Upper lobe of left lung (tissue), 6 donors: ENCODE measurements at places on chromosomes 7 and 10. TPM values are rescaled to one million over a fixed set of nuclear protein-coding genes. Genes with fewer than 3 reads are reported as not detected.

- DNase-seq = no peak
Measured at GRCh38 chr10:93710333-93710909, 8.0 kb upstream of the FRA10AC1 start.

DNA sequence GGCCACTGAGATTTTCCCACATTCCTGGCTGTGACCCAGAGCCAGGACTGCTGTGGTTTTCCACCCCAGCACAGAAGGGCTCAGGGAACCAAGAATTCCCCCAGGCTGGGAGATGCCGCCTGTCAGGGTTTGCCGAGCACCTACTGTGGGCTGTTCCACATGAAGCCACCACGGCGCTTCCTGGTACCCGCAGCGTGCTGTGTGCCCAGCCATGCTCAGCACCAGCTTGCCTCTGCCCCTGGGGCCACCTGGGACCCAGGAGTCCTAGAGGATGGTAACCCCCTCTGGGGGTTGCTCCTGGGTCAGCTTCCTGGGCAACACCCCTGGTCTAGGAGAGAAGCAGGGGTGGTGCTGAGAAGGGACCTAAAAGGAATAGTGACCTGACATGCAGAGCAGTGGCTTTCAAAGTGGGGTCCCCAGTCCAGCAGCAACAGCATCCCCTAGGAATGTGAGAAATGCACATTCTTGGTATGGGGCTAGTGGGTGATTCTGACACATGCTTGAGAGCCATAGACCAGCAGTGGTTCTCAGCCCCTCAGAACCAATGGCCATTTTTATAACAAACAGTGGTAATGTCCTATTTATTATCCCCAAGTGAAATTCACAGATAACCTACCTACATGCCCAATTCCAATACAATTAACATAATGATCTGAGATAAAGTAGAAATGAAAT, 53.4 kb downstream of the TSPAN15 start:
- DNase-seq = no peak

DNA sequence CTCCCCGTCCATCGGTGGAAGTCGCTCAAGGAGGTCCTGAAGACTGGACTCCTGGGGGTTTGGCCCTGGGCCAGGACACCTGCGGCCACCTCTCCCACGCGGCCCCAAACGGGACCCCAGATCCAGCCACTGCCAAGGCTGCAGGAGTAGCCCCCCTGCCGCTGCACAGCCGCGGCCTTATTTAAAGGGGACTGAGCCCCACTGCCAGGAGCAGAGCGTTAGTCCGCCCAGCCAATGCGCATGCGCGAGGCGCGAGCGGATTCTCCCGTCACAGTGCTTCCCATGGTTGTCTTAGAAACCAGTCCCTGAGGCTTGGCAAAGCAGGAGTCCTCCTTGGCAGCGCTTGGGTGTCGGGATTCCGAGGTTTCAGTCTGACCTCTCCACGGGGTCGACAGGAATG, 320.0 kb downstream of the ZNF716 start:
- DNase-seq = peak; percentile 74

- DNase-seq = no peak
Measured at GRCh38 chr10:127527891-127528290, 21.2 kb upstream of the NPS start.

DNA sequence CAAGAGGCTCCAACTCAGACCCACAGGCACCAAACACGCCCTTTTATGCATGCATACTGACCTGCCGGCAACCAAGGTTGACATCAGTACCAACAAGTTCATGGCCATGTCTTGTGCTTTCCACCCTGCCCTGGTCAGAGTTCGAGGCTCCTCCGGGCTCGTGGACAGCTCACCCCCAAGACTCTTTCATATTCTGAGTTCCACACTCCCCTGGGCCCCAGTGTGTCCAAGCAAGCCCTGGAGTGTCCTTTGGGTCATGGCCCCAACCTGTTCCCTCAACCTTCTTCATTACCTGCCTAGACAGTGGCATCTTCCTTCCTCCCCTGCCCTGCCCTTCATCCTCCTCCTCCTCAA, 40.5 kb downstream of the HIF1AN start:
- DNase-seq = no peak

- no peak for DNase-seq
Measured at GRCh38 chr7:151832656-151833055, 44.3 kb downstream of the PRKAG2 start.

DNA sequence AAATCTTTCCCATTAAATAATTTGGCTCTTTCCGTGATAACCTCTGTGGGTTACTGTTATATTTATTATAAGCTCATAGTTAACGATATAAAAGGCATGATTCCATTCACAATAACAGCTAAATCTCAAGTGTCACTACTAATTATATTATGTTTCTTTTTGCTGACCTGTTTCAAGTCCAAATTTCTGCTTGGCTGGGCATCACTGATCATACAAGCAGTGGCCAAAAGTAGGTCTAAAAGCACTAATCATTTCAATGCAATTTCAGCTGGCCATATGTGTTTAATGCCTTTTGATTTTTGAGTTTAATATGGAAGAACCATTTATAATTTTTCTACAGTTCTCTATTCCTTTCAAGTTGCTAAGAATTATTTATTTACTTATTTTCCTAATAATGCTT, 110.7 kb downstream of the SEMA3A start:
- no peak for DNase-seq

DNA sequence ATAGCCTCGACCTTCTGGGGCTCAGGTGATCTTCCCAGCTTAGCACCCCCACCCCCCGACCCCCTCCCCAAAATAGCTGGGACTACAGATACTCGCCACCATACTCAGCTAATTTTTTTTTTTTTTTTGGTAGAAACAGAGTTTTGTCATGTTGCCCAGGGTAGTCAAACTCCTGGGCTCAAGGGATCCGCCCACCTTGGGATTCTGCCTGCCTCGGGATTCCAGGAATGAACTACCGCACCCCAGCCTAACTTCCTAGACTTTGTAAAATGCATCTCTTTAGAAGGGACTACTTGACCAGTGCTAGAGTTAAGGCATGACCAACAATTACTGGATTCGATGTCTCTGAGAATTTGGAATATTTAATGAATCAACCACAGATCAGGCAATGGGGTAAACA, 85.9 kb downstream of the MDFIC start:
- DNase-seq = no peak

- no peak for DNase-seq
Measured at GRCh38 chr10:93364966-93365365, 117.2 kb downstream of the MYOF start.

DNA sequence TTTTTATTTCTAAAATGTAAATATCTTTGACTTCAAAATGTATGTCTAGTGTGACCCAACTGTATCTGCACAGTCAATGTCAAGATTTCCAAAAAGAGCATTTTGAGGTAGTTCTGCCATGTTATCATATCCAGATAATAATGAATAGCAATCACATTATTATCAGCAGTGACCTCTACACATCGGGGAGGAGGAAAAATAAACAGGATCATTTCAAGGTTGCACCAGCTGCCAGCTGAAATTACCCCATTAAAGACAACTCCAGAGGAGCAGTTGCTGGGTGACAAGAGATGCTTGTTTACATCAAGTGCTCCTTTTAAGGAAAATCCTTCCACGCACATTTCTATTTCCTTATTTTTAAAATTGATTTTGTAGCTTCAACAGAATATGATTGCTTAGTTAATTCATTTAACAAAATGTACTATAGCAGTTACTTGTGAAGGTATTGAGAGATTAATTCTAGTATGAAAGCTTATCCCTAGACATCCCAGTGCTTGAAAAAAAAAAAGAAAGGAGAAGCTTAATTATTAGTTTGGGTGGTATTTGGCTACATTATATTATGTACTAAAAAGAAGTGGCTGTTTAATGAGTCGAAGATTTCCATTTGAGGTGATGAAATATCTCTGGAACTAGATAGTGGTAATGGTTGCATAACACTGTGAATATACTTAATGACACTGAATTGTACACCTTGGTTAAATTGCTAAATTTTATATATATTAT, 19.3 kb upstream of the SLC35G1 start:
- no peak for DNase-seq

- no peak for DNase-seq
Measured at GRCh38 chr7:66076462-66077329, 1.1 kb downstream of the ASL start.

DNA sequence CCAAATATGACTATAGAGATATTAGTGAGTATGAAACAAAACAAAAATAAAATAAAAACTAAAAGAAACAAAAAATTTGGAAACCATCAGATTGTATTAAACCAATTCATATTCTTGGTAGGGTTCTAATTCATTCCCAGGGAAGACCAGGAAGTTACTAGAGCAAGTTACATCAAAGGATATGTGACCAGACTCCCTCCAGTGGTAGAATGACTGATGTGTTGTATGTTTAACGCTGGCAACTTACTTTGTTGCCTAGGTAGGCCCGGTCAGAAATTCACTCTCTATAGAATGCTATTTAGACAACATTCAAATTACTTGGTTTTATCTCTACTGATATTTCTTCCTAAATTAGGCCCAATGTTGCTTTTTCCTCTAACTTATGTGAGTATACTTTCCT, 5.2 kb downstream of the PHYHIPL start:
- DNase-seq = no peak

GRCh38 chr10:77635402-77636227, 2.0 kb downstream of the KCNMA1 start:
- no peak for DNase-seq

GRCh38 chr7:3668743-3669142, 367.7 kb downstream of the SDK1 start:
- no peak for DNase-seq

GRCh38 chr7:155412416-155413253, 45.3 kb upstream of the EN2 start:
- peak; percentile 50 for DNase-seq

GRCh38 chr7:131604841-131605279, 48.4 kb upstream of the PODXL start:
- no peak for DNase-seq

Gene C10orf95
- total RNA-seq = 18.0 TPM

Gene RAPGEF5
- total RNA-seq = 72.9 TPM

Gene OR2A12
- not detected for total RNA-seq

Gene CFTR
- 27.7 TPM for total RNA-seq

Gene CRTAC1
- total RNA-seq = 40.6 TPM

Gene FOXI2
- total RNA-seq = not detected

Gene ADAM22
- total RNA-seq = 2.1 TPM

Gene CALHM1
- not detected for total RNA-seq

Gene STEAP1
- total RNA-seq = 1.4 TPM
